ENCODE measurements at places on chromosomes 16 and 17. TPM values are rescaled to one million over a fixed set of nuclear protein-coding genes. Genes with fewer than 3 reads are reported as not detected.
A peak's percentile ranks its signal among the peaks of the same experiment; 100 is the strongest.

Gene WNK4
- total RNA-seq = 0.70 TPM

Gene KRTAP1-5
- total RNA-seq = not detected

Gene CCL3
- 4.0 TPM for total RNA-seq

Gene CHST5
- total RNA-seq = 0.09 TPM

Gene CCL1
- not detected for total RNA-seq

Gene DNAI2
- total RNA-seq = 5.3 TPM

Gene GNAO1
- total RNA-seq = 5.5 TPM

Gene USP6
- total RNA-seq = 0.09 TPM

Gene GDPD1
- 2.4 TPM for total RNA-seq

Gene KRT27
- not detected for total RNA-seq

Gene HSF5
- 2.5 TPM for total RNA-seq

DNA sequence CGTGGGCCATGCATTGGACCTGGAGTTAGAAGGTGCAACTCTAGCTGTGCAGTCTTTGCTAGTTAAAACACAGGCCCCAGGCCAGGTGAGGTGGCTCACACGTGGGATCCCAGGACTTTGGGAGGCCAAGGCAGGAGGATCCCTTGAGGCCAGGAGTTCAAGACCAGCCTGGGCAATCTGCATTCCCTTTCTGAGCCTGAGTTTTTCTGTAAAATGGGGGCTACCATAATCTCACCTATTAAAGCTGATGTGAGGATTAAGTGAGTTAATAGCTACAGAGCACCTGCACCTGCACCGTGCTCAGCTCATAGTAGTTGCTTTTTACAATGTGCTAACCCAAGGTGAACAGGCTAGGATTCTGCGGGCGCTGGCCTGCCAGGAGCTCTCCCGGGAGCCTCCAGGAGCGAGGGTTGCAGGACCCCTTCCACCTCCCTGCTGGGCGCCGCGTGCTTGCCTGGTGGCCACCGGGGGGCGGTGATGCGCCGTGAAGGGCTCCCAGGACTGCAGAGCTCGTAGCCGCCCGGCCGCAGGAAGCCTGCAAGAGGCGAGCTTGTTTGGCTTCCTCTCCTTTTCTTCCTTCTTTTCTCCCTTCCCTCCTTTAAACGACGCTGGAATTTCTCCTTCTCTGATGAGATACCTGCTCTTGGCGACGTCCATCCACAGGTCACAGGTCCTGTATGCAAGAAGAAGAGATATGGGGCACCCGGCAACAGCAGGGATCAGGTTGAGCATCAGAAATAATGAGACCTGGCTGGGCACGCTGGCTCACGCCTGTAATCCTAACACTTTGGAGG, 51.3 kb downstream of the ZFP90 start:
- H3K27ac ChIP-seq = no peak overlapping the region
- H3K4me3 ChIP-seq = no peak overlapping the region

- DNase-seq = no peak
- H3K4me3 ChIP-seq = no peak overlapping the region
- peaks cover 11% of the 10 kb centered on the region for H3K36me3 ChIP-seq
- no peak overlapping the region for H3K27ac ChIP-seq
Measured at GRCh38 chr17:78394209-78394608, 15.8 kb downstream of the PGS1 start.

GRCh38 chr17:28472871-28473497, 460 bp upstream of the SLC13A2 start:
- no peaks in the 10 kb centered on the region for H3K27me3 ChIP-seq
- H3K27ac ChIP-seq = no peak overlapping the region
- peaks cover 3% of the 10 kb centered on the region for H3K4me1 ChIP-seq
- no peaks in the 10 kb centered on the region for H3K36me3 ChIP-seq
- no peak overlapping the region for H3K4me3 ChIP-seq

DNA sequence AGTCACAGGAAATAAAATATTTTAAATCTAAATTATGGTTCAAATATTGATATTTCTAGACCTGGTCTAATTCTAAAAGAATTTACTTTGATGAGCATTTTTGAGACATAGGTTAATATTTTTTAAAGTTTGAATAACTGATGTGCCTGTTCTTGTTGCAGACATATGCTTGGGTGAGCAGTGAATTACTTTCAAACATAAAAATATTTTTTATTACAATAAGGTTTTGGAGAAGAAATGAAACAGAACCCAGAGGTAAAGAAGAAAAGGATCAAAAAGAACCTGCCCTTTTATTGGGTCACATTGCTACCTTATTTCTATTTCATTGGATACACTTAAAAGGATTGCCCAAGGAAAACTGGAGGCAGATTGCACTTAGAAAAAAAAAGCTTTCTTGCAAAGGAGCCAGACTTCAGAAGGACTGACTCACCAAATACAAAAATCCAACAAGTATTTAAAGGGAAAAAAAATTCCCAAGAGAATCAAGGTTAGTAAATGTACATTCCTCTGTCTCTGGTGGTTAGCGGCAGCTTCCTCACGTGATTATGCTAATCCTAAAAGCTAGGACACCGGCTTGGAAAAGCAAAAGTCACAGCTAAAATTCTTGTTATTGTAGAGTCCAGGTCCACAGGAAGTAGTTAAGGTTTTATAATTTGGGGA, 18.5 kb downstream of the ENPP7 start:
- H3K27ac ChIP-seq = no peak overlapping the region
- no peak overlapping the region for H3K4me3 ChIP-seq
- no peaks in the 10 kb centered on the region for H3K36me3 ChIP-seq
- H3K27me3 ChIP-seq = peaks cover 4% of the 10 kb centered on the region

GRCh38 chr16:81481207-81481821, 36.7 kb downstream of the CMIP start:
- H3K4me3 ChIP-seq = no peak overlapping the region
- no peak for DNase-seq
- peaks cover 70% of the 10 kb centered on the region for H3K4me1 ChIP-seq
- H3K27me3 ChIP-seq = no peaks in the 10 kb centered on the region
- H3K27ac ChIP-seq = no peak overlapping the region

- no peaks in the 10 kb centered on the region for H3K36me3 ChIP-seq
- no peaks in the 10 kb centered on the region for H3K4me1 ChIP-seq
- no peaks in the 10 kb centered on the region for H3K27me3 ChIP-seq
Measured at GRCh38 chr16:58634265-58634802, 4.7 kb upstream of the CNOT1 start.

DNA sequence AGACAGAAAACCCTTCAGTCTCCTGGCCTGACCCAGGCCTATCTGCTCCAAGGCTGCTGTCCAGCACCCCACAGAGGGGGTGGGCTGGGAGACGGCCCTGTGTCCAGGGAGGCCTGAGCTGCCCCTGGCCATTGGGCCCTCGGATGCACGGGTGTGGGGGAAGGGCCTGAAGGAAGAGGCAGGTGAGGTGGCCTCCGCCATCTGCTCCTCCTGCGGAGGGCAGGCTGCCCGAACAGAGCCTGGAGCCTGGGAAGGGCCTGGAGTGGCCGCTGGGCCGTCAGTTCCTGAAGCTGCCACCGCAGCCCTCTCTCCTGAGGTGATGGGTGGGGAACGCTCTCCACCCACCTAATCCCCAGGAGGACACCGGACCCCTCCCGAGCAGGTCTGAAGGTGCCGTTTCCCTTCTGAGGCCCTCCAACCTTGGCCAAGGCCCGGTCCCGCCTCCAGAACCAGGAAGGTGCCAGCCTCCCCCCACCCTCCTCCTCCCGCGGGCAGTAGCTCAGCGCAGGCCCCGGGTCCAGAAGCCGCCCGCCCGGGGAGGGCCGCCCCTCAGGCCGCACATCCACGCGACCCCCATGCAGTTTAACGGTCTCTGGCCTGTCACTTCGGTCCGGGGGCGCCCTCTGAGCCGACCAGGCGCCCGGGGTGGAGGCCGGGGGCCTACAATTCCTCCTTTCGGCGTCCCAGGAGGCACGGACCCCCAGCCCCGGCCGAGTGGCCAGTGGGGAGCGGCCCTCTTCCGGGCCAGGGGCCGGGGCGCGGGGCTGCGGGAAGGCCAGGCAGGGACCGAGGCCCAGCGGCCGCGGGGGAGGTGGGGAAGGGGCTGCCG, 835 bp downstream of the FBXL16 start:
- peaks cover 35% of the 10 kb centered on the region for H3K4me1 ChIP-seq
- no peak overlapping the region for H3K27ac ChIP-seq
- H3K36me3 ChIP-seq = no peaks in the 10 kb centered on the region
- H3K27me3 ChIP-seq = peaks cover 90% of the 10 kb centered on the region
- DNase-seq = no peak
- no peak overlapping the region for H3K4me3 ChIP-seq

DNA sequence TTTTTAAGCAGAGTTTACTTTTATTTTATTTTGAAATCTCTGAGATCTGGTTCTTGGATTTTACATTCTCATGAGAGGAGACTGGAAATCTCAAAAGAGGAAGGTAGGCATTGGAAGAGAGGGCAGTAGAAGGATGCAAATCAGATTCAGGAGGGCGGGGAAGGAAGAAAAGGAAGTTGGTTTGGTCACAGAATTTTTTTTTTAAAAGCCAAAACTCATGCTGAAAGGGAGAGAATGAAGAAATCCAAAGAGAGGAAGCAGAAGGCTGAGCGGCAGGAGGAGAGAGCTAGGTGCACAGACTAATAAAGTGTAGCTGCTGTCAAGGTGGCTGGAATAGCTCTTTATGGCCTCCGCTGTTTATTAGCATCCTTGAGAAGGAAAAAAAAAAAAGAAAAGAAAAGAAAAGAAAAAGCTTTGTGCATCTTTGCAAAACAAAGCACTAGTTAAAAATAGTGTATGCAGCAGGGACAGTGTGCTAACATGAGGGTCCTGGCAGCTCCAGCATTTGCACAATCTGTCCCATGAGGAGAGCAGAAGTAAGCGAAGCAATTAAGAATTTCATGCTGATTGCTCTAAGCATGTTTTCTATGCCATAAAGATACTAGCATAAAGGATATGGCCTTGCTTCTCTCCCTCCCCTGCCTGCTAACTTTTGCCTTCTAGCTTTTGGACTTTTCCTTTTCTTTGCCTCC, 194.2 kb downstream of the ZFHX3 start:
- no peaks in the 10 kb centered on the region for H3K27me3 ChIP-seq
- H3K4me3 ChIP-seq = no peak overlapping the region
- no peaks in the 10 kb centered on the region for H3K36me3 ChIP-seq

- H3K4me1 ChIP-seq = no peaks in the 10 kb centered on the region
- H3K36me3 ChIP-seq = no peaks in the 10 kb centered on the region
- no peak for DNase-seq
Measured at GRCh38 chr17:19299214-19299747, 62.1 kb downstream of the EPN2 start.

DNA sequence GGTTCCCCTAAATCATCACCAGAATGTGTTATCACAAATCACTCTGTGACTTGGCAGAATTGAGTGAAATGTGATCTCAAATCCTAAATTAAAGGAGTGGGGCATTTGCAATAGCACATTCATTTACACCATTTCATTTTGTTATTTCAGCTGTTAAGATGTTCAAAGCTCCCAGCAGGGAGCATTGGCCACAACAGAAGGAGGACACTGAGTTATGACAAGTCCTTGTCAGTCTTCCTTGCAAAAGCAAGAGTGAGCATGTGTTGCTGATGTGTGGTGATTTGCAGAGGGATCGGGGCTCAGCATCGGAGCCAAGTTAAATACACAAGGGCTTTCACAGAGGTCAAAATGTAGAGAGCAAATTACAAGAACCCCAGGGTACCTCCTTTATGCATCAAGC, 372.2 kb upstream of the CDH5 start:
- H3K36me3 ChIP-seq = no peaks in the 10 kb centered on the region
- H3K27ac ChIP-seq = no peak overlapping the region
- H3K4me3 ChIP-seq = no peak overlapping the region
- DNase-seq = no peak
- H3K4me1 ChIP-seq = no peaks in the 10 kb centered on the region

DNA sequence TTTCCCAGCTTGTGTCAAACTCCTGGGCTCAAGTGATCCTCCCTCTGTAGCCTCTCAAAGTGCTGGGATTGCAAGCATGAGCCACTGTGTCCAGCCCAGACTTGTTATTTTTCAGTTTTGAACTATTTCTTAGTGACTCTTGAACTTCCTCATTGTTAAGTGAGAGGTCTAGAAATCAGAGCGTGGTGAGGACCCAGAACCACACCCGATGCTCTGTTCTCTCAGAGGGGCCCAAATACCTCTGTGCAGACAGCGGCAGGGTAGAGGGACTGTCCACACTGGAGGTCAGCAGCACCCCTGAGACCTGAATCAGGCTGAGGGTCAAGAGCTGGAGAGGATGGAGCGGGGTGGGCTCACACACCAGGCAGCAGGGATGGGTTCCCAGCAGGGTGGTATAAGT, 47.7 kb upstream of the MEAK7 start:
- H3K4me3 ChIP-seq = peak overlapping the region; percentile 43
- no peaks in the 10 kb centered on the region for H3K27me3 ChIP-seq
- H3K4me1 ChIP-seq = peaks cover 83% of the 10 kb centered on the region
- no peak for DNase-seq
- no peak overlapping the region for H3K27ac ChIP-seq

DNA sequence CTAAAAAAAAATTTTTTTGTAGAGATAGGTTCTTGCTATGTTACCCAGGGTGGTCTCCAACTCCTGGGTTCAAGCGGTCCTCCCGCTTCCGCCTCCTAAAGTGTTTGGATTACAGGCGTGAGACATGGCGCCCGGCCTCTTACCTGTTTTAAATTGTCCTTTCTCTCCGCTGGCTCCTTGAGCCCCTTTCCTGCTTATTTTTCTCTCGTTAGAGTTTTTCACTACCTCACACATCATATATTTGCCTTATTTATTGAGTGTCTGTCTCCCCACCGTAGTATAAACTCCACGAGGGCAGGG, 760 bp upstream of the SEC14L5 start:
- H3K27ac ChIP-seq = no peak overlapping the region
- H3K4me1 ChIP-seq = peaks cover 28% of the 10 kb centered on the region
- H3K36me3 ChIP-seq = no peaks in the 10 kb centered on the region

- H3K4me3 ChIP-seq = no peak overlapping the region
- peaks cover 31% of the 10 kb centered on the region for H3K4me1 ChIP-seq
- no peak overlapping the region for H3K27ac ChIP-seq
- H3K27me3 ChIP-seq = no peaks in the 10 kb centered on the region
Measured at GRCh38 chr17:82247856-82248671, 19.2 kb downstream of the SLC16A3 start.

- DNase-seq = no peak
- H3K36me3 ChIP-seq = peaks cover 28% of the 10 kb centered on the region
- H3K4me1 ChIP-seq = peaks cover 13% of the 10 kb centered on the region
- H3K27me3 ChIP-seq = no peaks in the 10 kb centered on the region
Measured at GRCh38 chr16:50308237-50308965, 42.0 kb downstream of the ADCY7 start.

- peak overlapping the region; percentile 90 for H3K4me3 ChIP-seq
- H3K27ac ChIP-seq = peak overlapping the region; percentile 39
- DNase-seq = no peak
- peaks cover 34% of the 10 kb centered on the region for H3K4me1 ChIP-seq
- H3K27me3 ChIP-seq = no peaks in the 10 kb centered on the region
- peaks cover 29% of the 10 kb centered on the region for H3K36me3 ChIP-seq
Measured at GRCh38 chr17:80146121-80147034, 550 bp downstream of the EIF4A3 start.
